Neural cell (in vitro differentiated cells): ENCODE measurements at places on chromosomes 4 and X. TPM values are rescaled to one million over a fixed set of nuclear protein-coding genes. Genes with fewer than 3 reads are reported as not detected.

The DMD gene
- polyA plus RNA-seq = 20.7 and 21.6 TPM in 2 replicates

The SUPT20HL2 gene
- polyA plus RNA-seq = not detected in 2 replicates

The GPR119 gene
- not detected in 2 replicates for polyA plus RNA-seq

The SYN1 gene
- polyA plus RNA-seq = 4.3 and 6.7 TPM in 2 replicates

The DHRSX gene
- polyA plus RNA-seq = 15.7 and 20.9 TPM in 2 replicates

The HGFAC gene
- 16.2 and 17.8 TPM in 2 replicates for polyA plus RNA-seq

The AADAT gene
- polyA plus RNA-seq = 62.0 and 79.3 TPM in 2 replicates

The TLL1 gene
- polyA plus RNA-seq = not detected in 2 replicates

The GRIA3 gene
- 7.5 and 7.8 TPM in 2 replicates for polyA plus RNA-seq

The NDST3 gene
- polyA plus RNA-seq = 3.2 and 4.0 TPM in 2 replicates

The TMEM271 gene
- polyA plus RNA-seq = 16.0 and 20.4 TPM in 2 replicates

The LEF1 gene
- 0.60 and 0.78 TPM in 2 replicates for polyA plus RNA-seq

The USP51 gene
- polyA plus RNA-seq = 1.4 TPM in 2 replicates

The GPRASP2 gene
- polyA plus RNA-seq = 93.5 and 96.4 TPM in 2 replicates

The CCNA2 gene
- polyA plus RNA-seq = 7.5 and 8.6 TPM in 2 replicates

The FANCB gene
- 0.17 and 0.40 TPM in 2 replicates for polyA plus RNA-seq

The RELL1 gene
- polyA plus RNA-seq = 0.47 and 1.7 TPM in 2 replicates

The EIF2S3 gene
- polyA plus RNA-seq = 93.9 and 95.9 TPM in 2 replicates

The SMIM14 gene
- 42.3 and 55.6 TPM in 2 replicates for polyA plus RNA-seq

The DKK2 gene
- polyA plus RNA-seq = 0.33 and 0.72 TPM in 2 replicates

The F8A2 gene
- polyA plus RNA-seq = not detected in 2 replicates

The HSFX1 gene
- 0.57 and 1.3 TPM in 2 replicates for polyA plus RNA-seq

The CLNK gene
- polyA plus RNA-seq = not detected in 2 replicates

The ELOVL6 gene
- 17.5 and 21.3 TPM in 2 replicates for polyA plus RNA-seq

The SOX3 gene
- 0.26 and 1.2 TPM in 2 replicates for polyA plus RNA-seq
